ENCODE measurements at places on chromosomes 3 and 15.
A peak's percentile ranks its signal among the peaks of the same experiment; 100 is the strongest.

DNA sequence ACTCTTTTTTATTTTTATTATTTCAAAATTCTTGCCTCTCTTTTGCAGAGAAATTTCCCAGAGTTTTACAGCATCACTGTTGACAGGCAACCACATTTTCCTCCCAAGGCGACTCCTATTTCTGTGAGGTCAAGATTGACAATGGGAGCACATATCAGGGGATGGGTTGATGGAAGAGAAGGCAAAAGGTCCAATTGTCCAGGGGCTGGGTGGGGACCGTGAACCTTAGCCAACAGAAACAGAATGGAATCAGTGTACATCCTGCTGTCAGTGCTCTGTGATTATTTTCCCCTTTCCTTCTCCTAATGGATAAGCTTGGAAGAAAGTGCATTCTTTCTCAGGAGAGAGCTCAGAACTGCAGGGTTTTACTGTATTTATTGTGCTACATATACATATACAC is 42.4 kb downstream of the CNTN6 start:
- DNase-seq = no peak

- peak; percentile 49 for DNase-seq
Observed at GRCh38 chr15:85615930-85616329, 178.8 kb downstream of the KLHL25 start.

GRCh38 chr15:76328958-76329357 is 7.6 kb upstream of the ISL2 start:
- no peak for DNase-seq

DNA sequence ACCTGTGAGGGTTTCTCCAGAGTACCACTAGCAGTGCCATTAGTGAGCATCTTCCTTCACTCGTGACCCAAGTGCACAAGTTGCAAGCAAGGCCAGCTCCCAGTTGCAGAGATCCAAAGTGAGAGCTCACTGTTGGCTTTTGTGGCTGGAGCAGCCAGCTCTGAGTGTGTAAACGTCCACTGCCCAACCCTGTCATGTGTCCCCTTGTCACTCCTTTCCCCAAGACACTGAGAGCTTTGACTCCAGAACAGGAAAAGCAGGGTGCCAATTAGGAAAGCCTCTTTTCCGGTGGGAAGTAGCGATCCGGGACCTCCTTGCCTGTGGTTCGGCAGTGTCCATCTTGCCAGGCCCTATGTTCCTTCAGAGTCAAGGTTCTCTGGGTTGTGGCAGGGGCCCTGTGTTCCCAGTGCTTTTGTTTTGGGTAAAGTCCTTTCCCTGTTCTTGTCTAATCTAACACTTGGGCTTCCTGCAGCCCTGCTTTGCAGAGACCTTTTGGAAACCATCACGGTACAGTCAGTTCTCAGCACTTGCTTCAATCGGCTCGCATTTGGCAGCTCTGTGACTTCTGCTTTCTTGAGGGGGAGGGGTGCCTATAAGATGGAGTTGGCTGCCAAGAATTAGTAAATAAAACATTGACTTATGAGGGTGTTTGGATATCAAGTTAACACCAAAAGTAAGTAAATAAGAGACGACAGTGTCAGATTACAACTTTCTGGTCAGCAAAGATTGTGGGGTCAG is 90.5 kb downstream of the DNASE1L3 start:
- no peak for DNase-seq

- DNase-seq = no peak
Observed at GRCh38 chr3:149284034-149284433, 49.4 kb downstream of the TM4SF18 start.

GRCh38 chr3:101325393-101326134 is 5.2 kb upstream of the IMPG2 start:
- DNase-seq = no peak

- DNase-seq = no peak
Observed at GRCh38 chr3:157300981-157301663, 135.5 kb upstream of the PTX3 start.

DNA sequence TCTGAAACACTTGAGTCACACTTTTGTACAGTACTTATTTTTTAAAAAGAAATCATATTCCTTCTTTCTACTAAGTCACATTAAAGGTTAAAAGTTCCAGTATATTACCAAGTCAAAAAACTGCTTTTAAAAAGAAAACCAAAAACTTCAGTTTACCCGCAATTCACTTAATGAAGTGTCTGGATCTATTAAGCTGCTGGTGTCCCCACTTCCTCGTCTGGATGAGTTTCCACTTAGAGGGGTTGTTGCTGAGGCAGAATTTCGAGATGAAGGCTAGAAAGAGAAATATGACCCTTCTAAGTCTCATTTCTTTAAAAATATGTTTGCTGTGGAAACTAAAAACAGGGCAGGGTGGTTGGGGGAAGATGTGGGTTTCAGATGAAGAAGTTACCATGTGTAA is 79.7 kb downstream of the LRRFIP2 start:
- DNase-seq = no peak

DNA sequence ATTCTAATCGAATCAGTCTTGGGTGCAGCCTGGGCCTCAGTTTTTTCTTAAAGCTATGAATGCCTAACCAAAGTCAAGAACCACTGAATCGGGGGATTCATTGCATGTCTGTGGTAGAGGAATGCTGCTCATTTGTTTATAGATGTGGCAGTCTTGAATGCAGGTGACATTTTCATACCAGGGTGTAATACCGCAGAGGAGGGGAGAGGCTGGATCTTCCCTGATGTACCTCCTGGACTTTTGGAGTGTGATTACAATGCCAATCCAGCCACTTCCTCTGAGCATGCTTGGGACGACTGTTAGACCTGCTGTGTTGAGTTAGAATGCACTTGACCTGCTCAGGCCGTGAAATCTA is 42.7 kb downstream of the GOLGA6A start:
- DNase-seq = no peak

GRCh38 chr3:191198932-191199331 is at the start of gene OSTN:
OSTN (plus strand) TSS chr3:191199241; CDS start chr3:191212533, 13,292 bp downstream.
- no peak for DNase-seq

GRCh38 chr15:88623061-88623460 is 1.9 kb downstream of the AEN start:
- DNase-seq = no peak

- DNase-seq = no peak
Observed at GRCh38 chr3:161271646-161272045, 50.5 kb downstream of the NMD3 start.

DNA sequence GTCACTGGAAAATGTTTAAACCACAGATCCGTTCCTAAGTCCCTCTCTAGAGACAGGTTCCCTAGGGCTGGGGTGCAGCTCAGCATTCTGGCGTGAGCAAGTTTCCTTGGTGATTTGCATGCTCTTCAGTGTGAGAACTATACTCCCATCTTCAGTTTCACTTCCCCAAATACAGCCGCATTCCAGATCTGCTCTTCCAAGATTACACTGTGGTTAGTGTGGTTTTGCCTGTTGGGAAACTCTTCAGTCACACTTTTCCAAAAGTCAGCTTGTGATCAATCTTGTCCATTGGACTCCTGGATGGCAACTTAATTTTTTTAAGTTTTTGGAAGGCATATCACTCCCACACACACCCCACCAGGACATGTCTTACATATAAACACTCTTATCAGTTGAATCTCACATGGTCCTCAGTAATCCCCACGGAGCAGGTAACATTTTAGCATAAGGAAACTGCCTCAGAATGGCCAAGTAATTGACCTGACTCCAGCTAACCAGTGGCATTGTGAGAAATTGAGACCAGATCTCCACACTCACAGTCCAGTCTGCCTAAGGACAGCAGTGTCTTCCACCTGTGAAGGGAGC is 33.5 kb upstream of the PTPN23 start:
- DNase-seq = no peak

GRCh38 chr15:64544450-64544849 is 84.1 kb downstream of the ZNF609 start:
- no peak for DNase-seq

GRCh38 chr3:126539558-126540250 is 15.7 kb downstream of the CHST13 start:
- DNase-seq = no peak

GRCh38 chr3:152097770-152098169 is 171.0 kb upstream of the MBNL1 start:
- DNase-seq = no peak

GRCh38 chr15:49313650-49314049 is 109.4 kb upstream of the FGF7 start:
- no peak for DNase-seq

Measured in HEK293T (cell line).